ENCODE measurements at places on chromosomes 3 and 15.

- DNase-seq: peak; percentile 88
Observed at GRCh38 chr15:100759106-100759505, 120.5 kb upstream of the ALDH1A3 start.

- no peak for DNase-seq
Observed at GRCh38 chr3:18825665-18826064, 322.6 kb upstream of the KCNH8 start.

GRCh38 chr3:66456711-66457173, 44.1 kb downstream of the LRIG1 start:
- no peak for DNase-seq

- DNase-seq: no peak
Observed at GRCh38 chr3:121976727-121977126, 45.3 kb downstream of the ILDR1 start.

- DNase-seq: no peak
Observed at GRCh38 chr3:135918600-135918999, 46.9 kb upstream of the PPP2R3A start.

DNA sequence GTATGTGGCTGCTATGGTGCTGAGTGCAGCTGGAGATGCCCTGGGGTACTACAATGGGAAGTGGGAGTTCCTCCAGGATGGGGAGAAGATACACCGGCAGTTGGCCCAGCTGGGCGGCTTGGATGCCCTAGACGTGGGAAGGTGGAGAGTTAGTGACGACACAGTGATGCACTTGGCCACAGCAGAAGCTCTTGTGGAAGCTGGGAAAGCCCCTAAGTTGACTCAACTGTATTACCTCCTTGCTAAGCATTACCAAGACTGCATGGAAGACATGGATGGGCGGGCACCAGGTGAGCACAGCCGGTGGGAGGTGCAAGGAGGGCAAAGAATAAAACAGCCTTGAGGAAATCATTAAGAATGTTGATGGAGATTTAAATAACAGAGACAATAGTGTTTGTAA, 2.9 kb downstream of the ADPRH start:
- no peak for DNase-seq

- no peak for DNase-seq
Observed at GRCh38 chr15:66084704-66085103, 168.8 kb downstream of the MEGF11 start.

GRCh38 chr3:12286927-12287726, 1.7 kb upstream of the PPARG start:
- DNase-seq: no peak

GRCh38 chr3:16704941-16705340, 99.7 kb upstream of the DAZL start:
- DNase-seq: no peak

- DNase-seq: no peak
Observed at GRCh38 chr15:52466134-52466701, 62.5 kb downstream of the MYO5A start.

DNA sequence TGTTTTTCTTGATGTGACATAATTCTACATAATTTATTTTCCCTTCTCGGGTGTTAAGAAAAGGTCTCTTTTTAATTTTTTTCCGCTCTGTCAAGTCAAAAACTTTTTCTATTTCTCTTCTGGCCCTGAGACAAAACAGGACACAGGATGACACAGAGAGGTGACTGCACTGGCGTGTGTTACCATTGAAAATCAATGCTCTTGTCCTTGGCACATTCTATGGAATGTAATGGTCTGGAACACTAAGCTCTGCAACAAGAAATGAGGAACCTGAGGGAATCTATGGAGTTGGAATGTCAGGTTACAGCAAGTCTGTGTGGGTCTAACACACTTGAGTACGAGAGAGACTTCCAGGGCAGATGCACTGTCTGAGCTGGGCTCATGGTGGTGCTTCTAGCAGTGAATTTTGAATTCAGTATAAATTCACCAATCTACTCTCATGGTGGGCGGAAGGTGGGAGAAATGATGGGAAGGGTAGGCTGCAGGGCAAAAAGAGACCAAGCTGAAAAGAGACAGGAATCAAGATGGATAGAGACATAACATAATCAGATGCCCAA, 508.3 kb downstream of the TUSC7 start:
- DNase-seq: no peak

DNA sequence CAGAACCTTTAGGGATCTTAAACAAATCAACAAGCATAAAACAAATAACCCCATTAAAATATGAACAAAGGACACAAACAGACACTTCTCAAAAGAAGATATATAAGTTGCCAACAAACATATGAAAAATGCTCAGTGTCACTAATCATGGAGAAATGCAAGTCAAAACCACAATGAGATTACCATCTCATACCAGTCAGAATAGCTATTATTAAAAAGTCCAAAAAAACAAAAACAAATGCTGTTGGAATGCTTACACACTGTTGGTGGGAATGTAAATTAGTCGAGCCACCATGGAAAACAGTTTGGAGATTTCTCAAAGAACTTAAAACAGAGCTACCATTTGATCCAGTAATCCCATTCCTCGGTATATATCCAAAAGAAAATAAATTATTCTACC, 423.6 kb downstream of the OTOL1 start:
- no peak for DNase-seq

- peak; percentile 53 for DNase-seq
Observed at GRCh38 chr3:108153451-108153981, 62.7 kb upstream of the CD47 start.

DNA sequence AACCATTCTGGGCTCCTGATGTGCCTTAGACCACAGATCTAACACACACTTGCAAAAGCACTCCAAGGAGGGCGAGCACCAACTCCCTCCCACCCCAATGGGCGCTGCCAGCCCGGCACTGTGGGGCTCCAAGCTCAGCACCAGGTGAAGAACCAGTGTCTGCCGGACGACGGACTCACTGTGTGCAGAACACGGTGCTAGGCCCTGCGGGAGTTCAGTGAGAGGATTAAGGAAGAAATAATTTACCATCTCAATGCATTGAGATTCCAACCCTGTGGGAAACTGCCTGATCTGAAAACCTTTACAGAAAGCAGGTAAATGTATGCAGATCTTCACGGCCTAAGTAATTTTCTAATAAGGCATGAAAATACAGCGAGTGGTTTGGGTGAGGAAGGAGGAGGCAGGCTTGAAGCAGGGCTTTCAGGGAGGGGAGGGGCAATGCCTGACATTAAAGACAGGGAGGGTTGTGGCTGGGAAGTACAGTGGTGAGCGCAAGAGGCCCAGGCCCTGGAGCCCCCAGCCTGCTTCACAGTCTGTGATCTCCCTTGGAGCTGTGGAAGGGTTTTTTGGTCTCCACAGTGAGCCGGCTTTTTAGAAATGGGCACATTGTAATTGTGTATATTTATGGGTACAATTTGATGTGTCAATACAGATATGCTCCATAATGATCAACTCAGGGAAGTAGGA, 35.6 kb upstream of the CHRNB4 start:
- DNase-seq: no peak

DNA sequence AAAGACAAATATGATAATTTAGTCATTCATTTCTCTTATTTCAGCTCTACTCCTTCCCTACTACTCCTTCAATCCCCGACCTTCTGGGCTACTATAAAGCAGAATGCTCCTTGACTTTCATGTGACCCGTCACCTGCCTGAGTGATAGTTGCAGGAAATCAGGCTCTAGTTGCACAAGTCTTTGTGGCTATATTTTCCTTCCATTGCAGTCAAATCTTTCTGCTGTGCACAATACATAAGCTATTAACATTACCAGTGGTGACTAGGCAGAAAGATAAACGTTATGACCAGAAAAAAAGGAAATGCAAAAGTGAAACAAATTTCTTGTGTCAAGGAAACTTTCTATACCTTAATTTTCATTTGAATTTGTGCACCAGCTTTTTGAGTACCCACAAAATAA, 2.3 kb downstream of the SUCNR1 start:
- DNase-seq: no peak

DNA sequence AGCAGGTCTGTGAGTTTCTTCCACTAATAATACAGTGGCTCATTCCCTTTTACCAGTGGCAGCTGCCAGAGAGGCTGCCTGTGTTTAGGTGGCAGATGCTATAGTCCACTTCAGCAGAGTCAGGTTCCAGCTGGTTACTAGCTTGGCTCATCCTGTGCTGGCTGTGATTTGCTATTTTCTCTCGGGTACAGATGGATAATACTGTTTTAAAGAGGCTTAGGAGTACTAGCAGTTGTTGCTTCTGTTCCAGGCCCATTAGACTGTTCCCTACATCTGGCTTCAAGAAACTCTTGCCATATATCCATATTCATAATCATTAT, 41.0 kb downstream of the ZNF609 start:
- DNase-seq: no peak

- no peak for DNase-seq
Observed at GRCh38 chr3:55842204-55842603, 355.1 kb upstream of the WNT5A start.

DNA sequence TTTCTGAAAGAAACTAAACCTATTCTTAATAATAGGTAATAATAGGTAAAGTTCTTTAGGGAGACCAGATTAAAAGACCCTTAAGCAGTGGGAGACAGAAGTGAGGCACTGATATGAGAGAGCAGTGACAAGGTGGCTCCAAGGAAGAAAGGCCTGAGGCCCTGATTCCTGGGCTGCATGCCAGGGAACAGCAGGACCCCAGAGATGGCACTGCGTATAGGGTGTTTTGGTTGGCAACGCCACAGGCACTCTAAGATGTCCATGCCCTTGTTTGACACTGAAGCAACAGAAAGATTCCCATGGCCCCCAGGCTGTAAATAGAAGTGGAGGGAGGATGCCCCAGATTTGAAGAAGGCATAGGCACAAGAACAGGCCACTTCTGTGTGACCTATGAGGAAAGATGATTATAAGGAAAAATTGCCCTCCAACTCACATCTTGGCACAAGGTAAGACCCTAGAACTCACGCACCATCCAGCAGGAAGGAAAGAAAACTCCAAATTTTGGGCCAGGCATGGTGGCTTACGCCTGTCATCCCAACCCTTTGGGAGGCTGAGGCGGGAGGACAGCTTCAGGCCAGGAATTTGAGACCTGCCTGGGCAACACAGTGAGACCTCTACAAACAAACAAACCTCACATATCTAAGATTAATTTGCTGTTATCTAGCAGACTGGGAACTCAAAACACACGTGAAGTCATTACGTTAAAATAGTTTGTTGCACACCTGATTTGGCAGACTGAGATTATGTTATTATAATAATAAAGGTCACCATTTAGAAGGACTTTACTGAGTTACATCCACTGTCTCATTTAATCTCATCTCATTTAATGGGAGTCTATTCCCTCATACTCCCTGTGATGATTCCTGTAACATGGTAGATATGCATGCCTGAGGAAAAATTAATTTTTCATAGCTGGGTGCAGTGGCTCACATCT, 10.5 kb upstream of the BLM start:
- DNase-seq: no peak

GRCh38 chr3:187973977-187974870, 179.7 kb upstream of the LPP start:
- DNase-seq: no peak

- DNase-seq: no peak
Observed at GRCh38 chr3:57420001-57420400, 124.1 kb downstream of the DNAH12 start.

GRCh38 chr3:67593761-67594234, 60.6 kb downstream of the SUCLG2 start:
- peak; percentile 26 for DNase-seq

DNA sequence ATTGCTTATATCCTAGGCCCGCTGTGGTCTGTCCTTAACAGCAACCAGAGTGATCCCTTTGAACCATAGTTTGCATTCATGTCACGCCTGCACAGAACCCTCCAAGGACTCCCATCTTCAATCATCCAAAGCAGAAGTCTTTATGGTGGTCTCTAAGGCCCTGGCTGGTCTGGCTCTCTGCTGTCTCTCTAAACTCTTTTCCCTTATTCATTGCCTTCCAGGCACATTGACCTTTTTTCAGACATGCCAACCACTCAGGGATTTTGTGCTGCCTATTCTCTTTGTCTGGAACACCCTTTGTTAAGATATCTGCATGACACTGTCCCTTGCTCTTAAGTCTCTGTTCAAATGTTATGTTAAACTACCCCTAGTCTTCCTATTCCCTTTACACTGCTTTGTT, 21.9 kb upstream of the ZBTB47 start:
- DNase-seq: no peak

GRCh38 chr3:189394599-189395121, 222.9 kb downstream of the TPRG1 start:
- DNase-seq: no peak

DNA sequence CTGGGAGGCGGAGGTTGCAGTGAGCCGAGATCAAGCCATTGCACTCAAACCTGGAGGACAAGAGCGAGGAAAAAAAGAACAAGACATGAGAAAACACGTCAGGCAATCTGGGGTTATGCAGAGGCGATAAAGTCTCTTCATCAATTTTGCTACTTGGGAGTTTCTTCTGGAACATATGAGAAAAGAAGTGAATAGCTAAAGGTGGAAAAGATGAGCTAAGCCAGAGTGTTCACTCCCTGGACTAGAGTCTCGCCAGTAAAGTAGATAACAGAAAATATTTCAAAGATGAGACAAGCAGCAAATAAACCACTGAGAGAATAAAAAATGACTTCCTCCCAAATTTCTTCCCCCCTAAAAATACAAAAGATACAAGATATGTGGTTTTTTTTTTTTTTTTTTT, 188.4 kb upstream of the HES1 start:
- DNase-seq: no peak

- no peak for DNase-seq
Observed at GRCh38 chr3:15602146-15602536, 596 bp downstream of the BTD start.

GRCh38 chr3:41933154-41933676, 28.7 kb downstream of the ULK4 start:
- peak; percentile 75 for DNase-seq

- DNase-seq: peak; percentile 59
Observed at GRCh38 chr15:87871731-87872320, 384.7 kb downstream of the NTRK3 start.

DNA sequence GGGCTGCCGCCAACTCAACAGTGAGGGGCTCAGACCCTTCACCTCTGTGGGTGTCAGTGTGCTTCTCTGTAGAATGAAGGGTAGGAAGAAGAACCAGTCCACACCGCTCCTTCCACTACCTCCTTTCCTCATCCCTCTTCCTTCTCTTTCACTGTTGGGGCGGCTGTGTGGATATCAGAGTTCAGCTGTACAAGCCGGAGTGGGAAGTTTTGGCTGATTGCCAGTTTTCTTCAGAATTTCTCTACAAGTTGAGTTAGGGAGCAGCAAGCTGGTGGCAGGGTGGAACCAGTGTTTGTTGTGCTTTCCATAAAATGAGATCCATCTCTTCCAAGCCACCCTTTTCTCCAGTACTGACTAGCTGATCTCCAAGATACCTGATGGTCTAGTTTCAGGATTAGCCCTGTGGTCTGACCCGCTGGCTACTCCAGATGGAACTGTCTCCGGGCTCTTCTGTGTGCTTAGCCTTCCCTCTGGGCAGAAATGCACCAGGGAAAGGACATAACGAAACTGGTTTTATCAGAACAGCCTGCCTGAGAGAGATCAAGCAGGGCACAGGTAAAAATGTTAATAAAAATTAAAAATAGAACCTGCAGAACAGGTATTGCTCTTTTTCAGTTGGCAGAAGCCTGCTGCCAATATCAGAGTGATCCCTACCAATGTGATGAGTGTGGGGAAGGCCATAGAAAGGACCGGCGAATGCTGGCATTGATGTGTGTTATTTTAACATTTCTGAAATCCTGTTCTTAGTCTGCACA, 169.9 kb upstream of the TSC22D2 start:
- no peak for DNase-seq

- no peak for DNase-seq
Observed at GRCh38 chr15:61598655-61599054, 369.6 kb upstream of the RORA start.

All from fibroblast of skin of left quadriceps (primary cell).